ENCODE measurements at places on chromosomes 12 and 14. TPM values are rescaled to one million over a fixed set of nuclear protein-coding genes. Genes with fewer than 3 reads are reported as not detected.

DNA sequence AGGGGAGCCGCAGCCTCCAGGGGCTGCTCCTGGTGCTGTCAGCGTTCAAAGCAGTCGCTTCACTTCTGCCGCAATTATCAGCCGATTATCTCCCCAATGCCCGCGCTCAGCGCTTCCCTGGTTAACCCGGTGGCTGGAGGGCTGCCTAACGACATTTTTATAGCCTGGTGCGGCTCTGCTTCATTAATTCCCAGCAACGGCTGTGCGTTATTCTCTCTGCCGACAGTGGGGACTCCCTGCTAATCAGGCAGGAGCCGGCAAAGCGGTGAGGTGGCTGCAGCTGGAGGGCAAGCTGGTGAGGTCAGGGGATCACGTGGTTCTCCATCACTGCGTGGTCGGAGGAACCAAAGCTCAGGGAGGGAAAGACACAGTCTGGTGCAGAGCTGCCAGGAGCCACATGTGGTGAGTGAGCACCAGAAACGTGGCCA is 62.9 kb downstream of the GLRX5 start:
- DNase-seq: no peak
- H3K27ac ChIP-seq: no peak overlapping the region
- no peak overlapping the region for H3K4me3 ChIP-seq
- H3K4me1 ChIP-seq: no peaks in the 10 kb centered on the region
- H3K36me3 ChIP-seq: no peaks in the 10 kb centered on the region

DNA sequence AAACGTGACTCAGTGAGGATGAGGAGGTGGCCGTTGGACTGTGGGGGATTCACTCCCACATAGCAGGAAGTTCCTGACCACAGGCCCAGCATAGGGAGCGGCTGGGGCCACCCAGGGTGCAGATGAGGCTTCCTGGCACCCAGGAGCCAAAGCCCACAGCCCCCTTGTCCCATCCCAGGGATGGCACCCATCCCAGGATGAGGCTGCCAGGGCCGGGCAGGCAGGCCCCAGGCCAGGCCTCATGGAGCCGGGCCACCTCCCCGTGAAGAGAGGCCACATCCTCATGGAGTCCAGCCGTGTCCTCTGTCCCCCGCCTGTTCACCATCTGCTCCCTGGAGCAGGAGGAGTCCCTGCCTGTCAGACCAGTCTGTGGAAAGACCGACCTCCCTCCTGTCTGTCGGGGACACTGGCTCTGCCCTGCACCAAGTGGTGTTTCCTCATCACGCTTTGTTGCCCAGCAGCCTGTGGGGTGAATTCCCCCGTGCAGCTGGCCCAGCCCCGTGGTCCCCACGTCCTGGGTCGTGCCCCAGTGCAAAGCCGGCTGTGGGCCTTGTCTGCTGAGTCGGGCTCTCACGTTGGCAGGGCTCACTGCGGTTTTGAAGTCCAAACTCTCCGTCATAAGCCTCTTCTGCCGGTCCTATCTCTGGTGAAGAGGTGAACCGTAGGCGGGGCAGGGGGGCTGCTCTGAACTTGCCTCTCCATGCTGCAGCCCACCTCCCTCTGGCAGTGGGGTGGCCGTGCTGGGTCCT is 24.5 kb downstream of the MMP17 start:
- DNase-seq: peak; percentile 26
- no peaks in the 10 kb centered on the region for H3K36me3 ChIP-seq
- peaks cover 3% of the 10 kb centered on the region for H3K27me3 ChIP-seq
- no peaks in the 10 kb centered on the region for H3K4me1 ChIP-seq
- H3K27ac ChIP-seq: no peak overlapping the region

PRICKLE1 gene
- total RNA-seq: 0.45 TPM

- H3K27ac ChIP-seq: no peak overlapping the region
- H3K4me1 ChIP-seq: no peaks in the 10 kb centered on the region
These were observed 176.6 kb downstream of the NRXN3 start for GRCh38 chr14:78346747-78347146.

GRCh38 chr12:102379346-102380162 is 100.8 kb downstream of the IGF1 start:
- no peaks in the 10 kb centered on the region for H3K4me1 ChIP-seq
- H3K36me3 ChIP-seq: no peaks in the 10 kb centered on the region
- H3K27ac ChIP-seq: no peak overlapping the region
- no peak for DNase-seq
- no peak overlapping the region for H3K4me3 ChIP-seq

- no peaks in the 10 kb centered on the region for H3K4me1 ChIP-seq
- no peak overlapping the region for H3K27ac ChIP-seq
- no peaks in the 10 kb centered on the region for H3K36me3 ChIP-seq
- DNase-seq: no peak
- no peak overlapping the region for H3K4me3 ChIP-seq
These were observed 446.8 kb downstream of the AEBP2 start for GRCh38 chr12:19886065-19886464.

DNA sequence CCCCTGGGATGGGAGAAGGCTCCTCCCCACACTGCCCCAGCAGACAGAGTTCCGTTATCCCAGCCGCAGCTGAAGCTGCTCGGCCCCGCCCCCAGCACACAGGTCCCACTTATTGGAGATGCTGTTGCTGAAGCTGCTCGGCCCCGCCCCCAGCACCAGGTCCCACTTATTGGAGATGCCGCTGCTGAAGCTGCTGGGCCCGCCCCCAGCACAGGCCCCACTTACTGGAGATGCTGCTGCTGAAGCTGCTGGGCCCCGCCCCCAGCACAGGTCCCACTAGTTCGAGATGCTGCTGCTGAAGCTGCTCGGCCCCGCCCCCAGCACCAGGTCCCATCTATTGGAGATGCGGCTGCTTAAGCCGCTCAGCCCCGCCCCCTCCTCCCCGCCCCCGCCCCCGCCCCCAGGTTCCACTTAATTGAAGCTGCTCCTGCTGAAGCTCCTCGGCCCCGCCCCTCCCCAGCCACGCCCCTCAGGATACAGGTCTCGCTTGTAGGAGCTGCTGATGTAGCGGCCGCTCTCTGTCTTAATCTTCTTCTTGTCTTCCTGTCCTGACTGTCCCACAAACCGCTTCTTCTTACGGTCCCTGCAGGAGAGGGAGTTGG is 12.0 kb downstream of the CFAP73 start:
- H3K4me1 ChIP-seq: peaks cover 4% of the 10 kb centered on the region
- no peak overlapping the region for H3K27ac ChIP-seq
- DNase-seq: no peak
- no peak overlapping the region for H3K4me3 ChIP-seq

PZP gene
- not detected for total RNA-seq

EP400 gene
- 66.7 TPM for total RNA-seq

PRPH gene
- total RNA-seq: not detected

DNA sequence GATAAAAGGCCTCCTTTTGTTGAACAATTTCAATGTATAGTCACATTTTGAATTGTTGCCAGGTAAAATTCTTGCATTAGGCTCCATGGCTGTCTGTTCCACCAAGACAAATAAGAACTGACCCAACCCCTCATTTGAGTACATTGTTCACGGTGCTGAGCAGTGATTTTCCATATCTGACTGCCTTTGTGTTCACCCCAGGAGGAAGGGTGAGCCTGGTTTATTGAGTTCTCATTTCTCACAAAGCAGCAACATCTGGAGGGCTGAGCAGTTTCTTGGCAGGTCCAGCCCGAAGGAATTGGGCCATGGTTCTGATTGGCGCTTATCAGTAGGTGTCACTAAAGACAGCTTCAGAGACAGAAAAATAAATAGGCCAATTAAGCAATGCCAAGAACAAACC is 149.1 kb downstream of the BMP4 start:
- H3K4me3 ChIP-seq: no peak overlapping the region
- no peak overlapping the region for H3K27ac ChIP-seq
- no peaks in the 10 kb centered on the region for H3K4me1 ChIP-seq
- DNase-seq: no peak
- H3K36me3 ChIP-seq: no peaks in the 10 kb centered on the region

SMARCD1 gene
- total RNA-seq: 68.1 TPM

GRCh38 chr12:109927622-109928021 is 27.5 kb downstream of the TCHP start:
- peaks cover 9% of the 10 kb centered on the region for H3K36me3 ChIP-seq
- H3K4me1 ChIP-seq: peaks cover 4% of the 10 kb centered on the region
- no peak for DNase-seq
- H3K27ac ChIP-seq: peak overlapping the region; percentile 54
- no peaks in the 10 kb centered on the region for H3K27me3 ChIP-seq

- H3K27ac ChIP-seq: no peak overlapping the region
- no peak for DNase-seq
- H3K36me3 ChIP-seq: no peaks in the 10 kb centered on the region
These were observed 23.6 kb downstream of the TRHDE start for GRCh38 chr12:72295744-72296143.

RFLNA gene
- total RNA-seq: not detected

DNA sequence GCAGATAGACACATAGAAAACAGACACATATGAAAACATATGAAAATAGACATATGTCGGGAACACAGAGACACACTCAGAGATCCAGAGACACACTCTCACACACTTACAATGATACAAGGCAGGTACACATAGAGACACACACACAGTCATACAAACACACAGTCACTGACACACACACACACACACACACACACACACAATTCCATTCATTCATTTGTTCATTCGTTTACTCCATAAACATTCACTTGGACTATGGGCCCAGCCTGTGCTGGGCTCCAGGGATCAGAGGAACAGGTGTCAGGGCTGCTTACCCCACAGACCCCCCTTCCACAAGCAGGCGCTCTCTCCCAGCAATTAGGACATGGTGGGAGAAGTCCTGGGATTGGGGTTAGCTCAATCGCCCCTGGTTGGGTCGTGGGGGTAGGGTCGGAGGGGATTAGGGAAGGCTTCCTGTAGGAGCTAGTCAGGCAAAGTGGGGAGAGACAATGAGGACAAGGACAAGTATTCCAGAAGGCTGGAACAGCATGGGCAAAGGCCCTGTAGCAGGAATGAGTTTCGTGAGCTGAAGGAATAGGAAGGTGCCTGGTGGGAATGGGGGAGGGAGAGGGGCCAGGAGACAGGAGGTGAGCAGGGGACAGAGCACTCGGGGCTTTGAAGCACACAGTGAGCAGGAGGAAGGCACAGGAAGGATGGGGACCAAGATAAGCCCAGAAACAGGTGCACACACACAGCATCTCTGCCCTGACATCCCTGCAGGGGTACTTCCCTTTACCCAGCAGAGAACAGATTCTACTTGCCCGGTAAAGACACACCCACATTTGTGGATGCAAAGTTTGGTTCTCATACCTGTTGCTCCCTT is 6.5 kb downstream of the RASAL1 start:
- H3K27ac ChIP-seq: no peak overlapping the region
- H3K4me3 ChIP-seq: no peak overlapping the region
- H3K27me3 ChIP-seq: peaks cover 10% of the 10 kb centered on the region
- no peaks in the 10 kb centered on the region for H3K36me3 ChIP-seq

- H3K27me3 ChIP-seq: peaks cover 5% of the 10 kb centered on the region
- H3K4me3 ChIP-seq: no peak overlapping the region
- H3K4me1 ChIP-seq: no peaks in the 10 kb centered on the region
- H3K27ac ChIP-seq: no peak overlapping the region
- H3K36me3 ChIP-seq: no peaks in the 10 kb centered on the region
These were observed 16.9 kb downstream of the BDKRB1 start for GRCh38 chr14:96272777-96273473.

DNA sequence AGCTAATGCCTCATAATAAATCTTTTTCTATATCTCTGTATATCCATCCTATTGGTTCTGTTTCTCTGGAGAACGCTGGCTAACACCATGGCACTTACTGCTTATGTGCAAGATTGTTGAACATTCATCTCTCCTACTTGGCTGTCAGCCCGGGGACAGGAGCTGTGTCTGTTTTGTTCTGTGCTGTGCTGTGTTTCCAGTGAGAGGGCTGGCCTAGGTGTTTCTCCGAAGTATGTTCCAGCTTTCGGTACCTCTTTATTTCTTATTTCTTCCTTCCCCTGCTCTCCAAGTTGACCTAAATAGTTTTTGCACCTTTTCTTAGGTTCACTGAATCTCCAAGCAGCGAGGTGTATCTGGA is 18.8 kb upstream of the NR4A1 start:
- no peak for DNase-seq
- peaks cover 16% of the 10 kb centered on the region for H3K4me1 ChIP-seq
- H3K27me3 ChIP-seq: peaks cover 7% of the 10 kb centered on the region

DNA sequence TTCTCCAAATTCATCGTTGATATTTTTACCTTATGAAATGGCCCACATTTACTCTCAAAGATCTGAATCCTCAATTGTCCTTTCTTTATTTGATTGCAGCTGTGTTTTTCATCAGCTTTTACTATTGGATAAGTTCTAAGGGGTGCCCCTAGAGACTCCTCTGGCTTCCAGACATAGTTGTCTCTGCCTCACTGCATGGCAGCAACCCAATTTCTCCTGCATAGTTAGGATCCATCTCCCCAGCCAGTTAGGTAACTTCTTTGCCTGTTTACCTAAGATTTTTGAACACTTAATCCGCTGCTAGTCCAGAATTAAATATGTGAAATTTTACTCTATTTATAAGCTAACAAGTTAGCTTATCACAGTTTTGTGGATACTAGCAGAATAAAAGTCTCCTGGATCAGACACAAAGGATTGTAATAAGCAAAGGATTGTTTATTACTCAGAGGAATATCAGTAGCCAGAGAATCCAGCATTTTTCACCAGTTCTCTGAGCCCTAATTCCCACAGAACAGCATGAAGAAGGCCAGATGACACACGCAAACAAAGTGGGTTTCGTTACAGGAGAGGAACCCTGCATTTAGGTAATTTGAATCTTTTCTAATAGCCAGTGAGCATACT is 101.1 kb downstream of the BBS10 start:
- no peaks in the 10 kb centered on the region for H3K4me1 ChIP-seq
- H3K36me3 ChIP-seq: no peaks in the 10 kb centered on the region
- H3K27me3 ChIP-seq: peaks cover 12% of the 10 kb centered on the region
- no peak overlapping the region for H3K4me3 ChIP-seq

CNTN1 gene
- not detected for total RNA-seq

DNA sequence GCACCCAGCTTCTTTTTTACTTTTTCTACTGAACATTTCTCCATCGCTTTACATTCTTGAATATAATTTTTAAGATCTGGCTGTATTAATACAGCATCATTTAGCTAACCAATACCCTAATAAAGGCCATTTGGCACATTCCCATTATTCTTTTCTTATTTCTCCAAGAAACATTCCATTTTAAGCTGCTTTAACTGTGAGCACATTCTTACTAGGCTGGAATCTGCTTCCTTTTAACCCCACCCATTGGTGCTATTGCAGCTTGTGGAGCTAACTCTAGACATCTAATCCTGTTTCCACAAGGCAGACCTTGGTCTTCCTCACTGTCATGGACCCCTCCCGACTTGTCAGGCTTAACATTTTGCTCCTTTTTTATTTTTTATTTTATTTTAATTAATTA is 15.2 kb downstream of the CALM1 start:
- no peak overlapping the region for H3K27ac ChIP-seq
- no peak for DNase-seq
- no peaks in the 10 kb centered on the region for H3K27me3 ChIP-seq
- no peak overlapping the region for H3K4me3 ChIP-seq
- peaks cover 4% of the 10 kb centered on the region for H3K36me3 ChIP-seq

DNA sequence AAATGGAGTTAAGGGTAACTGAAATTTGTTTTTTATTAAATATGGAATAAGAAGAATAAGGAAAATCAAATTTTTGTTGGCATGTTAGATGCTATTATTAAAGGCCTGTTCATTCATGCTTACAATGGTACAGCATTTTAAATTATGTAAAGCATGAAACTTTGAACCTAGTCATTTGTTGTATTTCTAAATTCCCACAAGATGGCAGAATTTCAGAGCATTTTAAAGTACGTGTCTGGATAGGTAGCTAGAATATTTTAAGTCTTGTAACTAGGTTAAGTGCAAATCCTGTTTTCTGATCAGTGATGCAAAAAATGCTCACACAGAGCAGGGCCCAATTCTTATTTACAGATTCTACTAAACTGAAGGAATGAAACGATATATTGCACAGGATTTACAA is 585.6 kb upstream of the MIS18BP1 start:
- H3K4me1 ChIP-seq: no peaks in the 10 kb centered on the region
- no peak overlapping the region for H3K4me3 ChIP-seq
- H3K27me3 ChIP-seq: no peaks in the 10 kb centered on the region
- no peaks in the 10 kb centered on the region for H3K36me3 ChIP-seq
- no peak overlapping the region for H3K27ac ChIP-seq

Measured in activated naive CD8-positive, alpha-beta T cell treated with anti-CD3 and anti-CD28 coated beads, Interleukin-2, amount 10 ng/mL, durations not matched to agents 7 days and 5 days (primary cell).